ENCODE measurements at places on chromosomes 7 and 10.

DNA sequence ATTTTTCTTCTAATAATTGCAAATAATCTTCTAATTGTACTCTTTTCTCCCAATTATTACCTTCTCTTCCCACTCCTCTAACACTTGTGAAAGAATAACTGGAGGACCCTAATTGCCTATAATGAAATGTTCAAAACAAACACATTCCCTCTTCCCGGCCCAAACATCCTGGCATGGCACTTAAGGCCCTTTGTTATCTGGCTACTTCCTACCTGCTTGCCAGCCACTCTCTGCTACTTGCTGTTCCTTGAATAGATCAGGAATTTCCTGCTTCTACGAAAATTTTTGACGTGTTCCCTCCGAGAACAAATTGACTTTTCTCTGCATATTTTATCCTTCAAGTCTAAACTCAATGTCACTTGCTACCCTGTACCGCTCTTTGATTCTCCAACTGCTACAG, 56.1 kb upstream of the NOBOX start:
- no peak for DNase-seq

DNA sequence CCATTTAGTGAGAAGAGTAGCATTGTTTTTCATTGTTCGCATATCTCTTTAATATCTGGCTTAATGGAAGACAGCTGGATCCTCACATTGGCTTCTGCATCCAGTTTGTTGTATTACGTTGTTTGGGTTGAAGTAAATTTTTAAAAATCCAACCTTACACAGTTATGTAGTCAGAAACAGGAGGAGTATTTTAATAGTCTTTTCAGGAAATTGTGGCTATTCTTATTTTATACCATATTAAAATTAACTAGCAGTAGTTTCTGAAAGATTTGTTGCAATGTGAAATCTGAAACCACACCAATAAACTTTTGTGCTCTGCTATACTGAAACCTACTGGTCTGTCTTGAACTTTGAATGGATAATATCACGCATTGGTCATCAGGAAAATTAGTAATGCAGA, 27.9 kb downstream of the MYPN start:
- no peak for DNase-seq

DNA sequence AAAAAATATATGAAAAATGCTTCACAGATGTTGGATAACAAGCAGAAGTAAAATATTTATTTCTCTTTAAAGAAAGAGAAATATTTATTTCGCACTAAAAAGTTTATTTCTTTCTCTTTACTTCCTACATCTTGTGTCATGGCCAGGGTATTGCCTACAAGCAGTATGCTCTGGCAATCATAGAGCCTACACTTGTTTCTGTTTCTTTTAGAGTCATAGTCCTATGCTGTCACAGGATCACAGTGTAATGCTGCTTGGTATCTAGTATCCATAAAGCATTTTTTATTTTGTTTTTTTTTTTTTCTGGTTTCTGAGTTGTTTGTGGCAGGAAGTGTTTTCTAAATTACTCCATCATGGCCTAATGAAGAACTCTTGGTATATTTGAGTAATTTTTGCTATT, 116.0 kb downstream of the ATRNL1 start:
- no peak for DNase-seq

- no peak for DNase-seq
Observed at GRCh38 chr10:79384773-79385391, 37.6 kb downstream of the PPIF start.

- DNase-seq: no peak
Observed at GRCh38 chr10:20058135-20058534, 241.9 kb downstream of the PLXDC2 start.

DNA sequence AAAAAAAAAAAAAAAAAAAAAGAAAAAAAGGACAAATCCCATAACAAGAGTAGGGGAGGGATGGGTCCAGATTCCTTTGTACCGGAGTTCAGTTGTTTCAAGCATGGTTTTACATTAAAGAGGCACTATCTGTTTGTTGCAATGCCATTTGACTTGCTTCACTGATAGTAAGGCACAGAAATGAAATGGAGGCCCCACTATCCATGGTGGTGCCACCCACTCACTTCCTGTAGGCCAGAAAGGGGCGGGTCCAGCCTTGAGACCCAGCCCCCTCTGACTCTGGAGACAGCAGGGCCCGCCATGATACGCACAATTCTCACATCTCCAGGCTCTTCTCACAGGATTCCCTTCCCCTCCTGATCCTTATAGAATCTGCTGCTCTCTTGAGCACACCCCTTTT, 100.0 kb downstream of the CLEC2L start:
- DNase-seq: no peak

- DNase-seq: no peak
Observed at GRCh38 chr10:104090611-104091010, 4.9 kb upstream of the COL17A1 start.

- DNase-seq: no peak
Observed at GRCh38 chr10:73956476-73957359, 41.2 kb upstream of the VCL start.

GRCh38 chr10:101446071-101446470, 92.1 kb downstream of the BTRC start:
- no peak for DNase-seq

DNA sequence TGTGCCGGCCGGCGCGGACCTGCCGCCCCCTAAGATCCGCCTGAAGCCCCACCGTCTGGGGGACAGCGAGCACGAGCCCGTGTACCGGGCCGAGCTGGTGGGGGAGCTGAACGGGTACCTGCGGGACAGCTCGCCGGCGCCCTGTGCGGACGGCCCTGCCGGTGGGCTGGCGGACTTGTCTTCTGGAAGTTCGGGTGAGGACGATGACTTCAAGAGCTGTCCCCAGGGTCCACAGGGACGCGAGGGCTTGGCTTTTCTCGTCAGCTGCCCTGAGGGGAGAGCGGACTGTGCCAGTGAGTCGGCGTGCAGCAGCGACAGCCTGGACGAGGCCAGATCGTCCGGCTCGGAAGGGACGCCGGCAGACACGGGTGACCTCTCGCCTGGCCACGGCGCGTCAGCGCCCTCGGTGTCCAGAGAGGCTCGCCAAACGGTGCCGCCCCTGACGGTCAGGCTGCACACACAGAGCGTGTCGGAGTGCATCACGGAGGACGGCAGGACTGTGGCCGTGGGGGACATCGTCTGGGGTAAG, 8.5 kb downstream of the PWWP2B start:
- DNase-seq: no peak

GRCh38 chr7:79241288-79242060, 212.0 kb downstream of the MAGI2 start:
- DNase-seq: no peak

DNA sequence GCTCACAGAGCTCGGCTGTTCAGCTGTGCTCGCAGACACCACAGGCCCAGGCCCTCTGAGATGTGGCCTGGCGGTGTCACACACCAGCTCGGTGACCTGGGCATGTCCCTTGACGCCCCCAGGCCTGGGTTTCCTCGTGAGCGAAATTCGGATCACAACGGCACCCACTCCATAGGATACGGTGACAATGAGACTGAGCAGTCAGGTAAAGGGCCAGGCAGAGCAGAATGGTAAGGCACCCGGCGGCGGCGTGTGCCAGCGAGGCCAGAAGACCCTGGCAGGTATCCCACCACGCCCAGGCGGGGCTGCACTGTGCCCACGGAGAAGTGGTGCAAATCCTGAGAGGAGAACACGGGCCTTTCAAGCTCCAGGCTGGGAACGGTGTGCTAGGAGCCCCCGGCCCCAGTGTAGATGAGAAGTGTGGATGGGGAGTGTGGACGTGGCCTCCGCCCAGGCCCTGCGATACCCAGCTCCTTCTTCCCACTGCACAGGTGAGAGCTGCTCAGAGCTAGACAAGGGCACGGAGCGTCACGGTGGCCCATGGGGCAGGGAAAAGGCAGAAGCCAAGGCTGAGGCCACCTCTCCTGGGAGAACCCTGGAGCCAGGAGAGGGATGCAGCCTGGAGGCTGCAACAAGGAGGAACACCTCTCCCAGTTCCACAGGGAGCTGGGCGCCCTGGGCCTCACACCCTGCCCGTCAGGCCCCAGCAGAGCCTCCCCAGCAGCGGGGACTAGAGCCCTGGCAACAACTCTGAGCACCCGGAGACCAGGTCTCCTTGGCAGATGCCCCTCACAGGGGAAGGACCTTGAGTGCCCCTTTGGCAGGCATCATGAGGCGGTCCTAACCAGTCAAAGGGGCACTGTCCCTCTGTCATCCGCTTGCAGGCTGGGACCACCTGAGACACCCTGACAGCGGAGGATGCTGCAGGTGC, 219.1 kb downstream of the MAD1L1 start:
- no peak for DNase-seq

DNA sequence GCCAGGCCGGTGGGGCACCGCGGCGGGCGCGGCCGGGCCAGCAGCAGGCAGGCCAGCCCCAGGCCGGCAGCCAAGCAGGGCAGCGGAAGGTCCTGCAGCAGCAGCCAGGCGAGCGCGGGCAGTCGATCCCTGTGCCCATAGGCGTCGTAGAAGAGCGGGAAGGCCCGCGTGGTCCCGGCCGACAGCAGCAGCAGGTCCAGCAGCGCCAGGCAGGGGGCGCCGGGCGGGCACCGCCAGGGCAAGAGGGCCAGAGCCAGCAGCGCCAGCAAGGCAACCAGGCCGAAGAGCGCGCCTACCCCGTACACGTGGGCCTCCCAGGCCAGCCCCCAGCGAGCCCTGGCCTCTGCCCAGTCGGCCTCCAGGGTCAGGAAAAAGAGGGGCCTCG, 8.4 kb upstream of the RBM28 start:
- DNase-seq: no peak

DNA sequence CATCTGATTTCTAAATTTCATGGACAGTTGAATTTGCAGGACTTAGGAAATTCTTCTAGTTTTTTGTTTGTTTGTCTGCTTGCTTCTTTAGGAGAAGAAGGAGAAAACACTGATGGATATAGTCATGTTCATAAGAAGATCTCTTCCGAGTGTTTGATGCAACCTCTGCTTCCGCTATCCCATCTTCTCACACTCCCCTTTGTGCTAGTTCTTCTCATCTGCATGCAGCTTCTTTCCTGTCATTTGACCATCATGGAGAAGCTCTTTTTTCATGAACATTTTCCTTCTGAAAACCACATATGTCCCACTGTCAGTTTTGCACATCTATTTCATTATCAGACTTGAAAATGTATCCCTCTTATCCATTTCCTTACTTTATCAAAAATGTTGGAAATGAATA, 346.9 kb upstream of the PRKCQ start:
- no peak for DNase-seq

- DNase-seq: no peak
Observed at GRCh38 chr7:11935905-11936304, 103.9 kb upstream of the THSD7A start.

DNA sequence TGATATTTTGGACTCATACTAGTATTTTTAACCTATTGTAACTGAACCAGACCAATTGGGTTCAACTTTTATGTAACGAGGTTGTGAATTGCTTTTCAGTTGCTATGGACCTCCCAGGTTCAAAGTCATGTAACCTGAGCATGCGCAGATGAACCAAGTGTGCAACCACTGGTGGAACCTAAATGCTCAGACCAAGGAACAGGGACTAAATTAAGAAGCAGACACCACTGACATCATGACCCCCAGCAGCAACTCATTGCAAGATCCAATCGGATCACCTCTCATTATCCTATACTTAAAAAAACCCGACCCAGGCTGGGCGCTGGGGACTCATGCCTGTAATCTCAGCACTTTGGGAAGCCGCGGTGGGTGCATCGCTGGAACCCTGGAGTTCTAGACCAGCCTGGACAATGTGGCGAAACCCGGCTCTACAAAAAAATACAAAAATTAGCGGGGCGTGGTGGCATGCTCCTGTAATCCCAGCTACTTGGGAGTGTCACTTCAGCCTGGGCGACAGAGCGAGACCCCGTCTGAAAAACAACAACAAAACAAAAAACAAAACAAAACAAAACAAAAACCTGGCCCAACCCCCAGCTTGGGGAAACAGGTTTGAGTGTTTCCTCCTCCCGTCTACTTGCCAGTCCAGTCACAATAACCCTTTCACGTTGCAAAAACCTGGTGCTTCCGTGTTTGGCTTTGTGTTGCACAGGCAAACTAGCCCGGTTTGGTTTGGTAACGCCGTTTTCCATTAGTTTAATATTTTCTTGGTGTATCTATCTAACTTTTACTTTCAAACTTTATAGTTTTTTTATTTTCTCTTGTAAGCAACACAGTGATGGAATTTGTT, 11.3 kb upstream of the ZNF518A start:
- DNase-seq: no peak

GRCh38 chr10:44168478-44168877, 216.4 kb downstream of the CXCL12 start:
- no peak for DNase-seq

- DNase-seq: no peak
Observed at GRCh38 chr7:128459394-128459878, 3.8 kb downstream of the HILPDA start.

Data from stimulated activated CD8-positive, alpha-beta memory T cell treated with anti-CD3 and anti-CD28 coated beads, Interleukin-4, amount 100 ng/mL, for 4 hours (primary cell).